ENCODE measurements at places on chromosomes 12 and 14.

DNA sequence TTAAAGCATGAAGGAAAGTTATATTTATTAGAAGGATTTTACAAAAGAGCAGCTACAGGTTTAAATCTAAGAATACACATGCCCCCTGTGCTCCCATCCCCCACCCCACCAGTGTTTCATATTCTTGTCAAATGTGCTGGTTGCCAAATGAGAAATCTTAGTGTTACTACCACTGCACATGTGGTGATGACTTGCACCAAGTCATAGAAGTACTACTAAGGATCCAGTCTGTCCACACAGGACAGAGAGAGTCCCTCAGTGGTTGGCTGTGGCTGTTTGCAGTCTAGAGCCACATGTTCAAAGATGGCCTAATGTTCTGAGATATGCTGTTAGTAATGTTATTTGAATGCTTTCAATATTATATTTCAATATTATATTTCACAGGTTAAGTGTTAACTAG lies 268.8 kb downstream of the ADAMTS20 start:
- DNase-seq: no peak

GRCh38 chr12:16165506-16165905 lies 112.0 kb downstream of the SLC15A5 start:
- peak; percentile 57 for DNase-seq

- DNase-seq: no peak
Measured at GRCh38 chr12:75212072-75212471, 2.4 kb upstream of the KCNC2 start.

DNA sequence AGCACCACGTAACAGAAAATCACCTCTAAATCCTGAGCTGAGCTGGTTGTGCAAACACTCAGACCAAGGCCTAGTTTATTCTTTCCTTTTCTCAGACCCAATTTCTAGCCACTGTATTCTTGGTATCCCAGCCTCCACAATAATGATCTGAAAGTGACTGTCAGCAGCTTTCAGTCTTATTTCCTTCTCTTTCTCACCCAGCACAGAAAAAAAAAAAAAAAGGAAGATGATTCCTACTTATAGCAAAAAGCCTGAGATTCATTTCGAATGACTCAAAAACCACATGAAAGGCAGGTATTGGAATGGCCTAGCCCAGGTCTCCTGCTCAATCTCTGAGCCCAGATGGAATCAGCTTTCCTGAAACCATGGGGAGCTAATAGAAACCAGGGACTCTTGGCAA lies 298.6 kb upstream of the PPFIA2 start:
- DNase-seq: peak; percentile 95

- peak; percentile 83 for DNase-seq
Measured at GRCh38 chr14:68788996-68789820, 3.7 kb downstream of the ZFP36L1 start.

- no peak for DNase-seq
Measured at GRCh38 chr12:108517288-108518100, 2.4 kb downstream of the FICD start.

DNA sequence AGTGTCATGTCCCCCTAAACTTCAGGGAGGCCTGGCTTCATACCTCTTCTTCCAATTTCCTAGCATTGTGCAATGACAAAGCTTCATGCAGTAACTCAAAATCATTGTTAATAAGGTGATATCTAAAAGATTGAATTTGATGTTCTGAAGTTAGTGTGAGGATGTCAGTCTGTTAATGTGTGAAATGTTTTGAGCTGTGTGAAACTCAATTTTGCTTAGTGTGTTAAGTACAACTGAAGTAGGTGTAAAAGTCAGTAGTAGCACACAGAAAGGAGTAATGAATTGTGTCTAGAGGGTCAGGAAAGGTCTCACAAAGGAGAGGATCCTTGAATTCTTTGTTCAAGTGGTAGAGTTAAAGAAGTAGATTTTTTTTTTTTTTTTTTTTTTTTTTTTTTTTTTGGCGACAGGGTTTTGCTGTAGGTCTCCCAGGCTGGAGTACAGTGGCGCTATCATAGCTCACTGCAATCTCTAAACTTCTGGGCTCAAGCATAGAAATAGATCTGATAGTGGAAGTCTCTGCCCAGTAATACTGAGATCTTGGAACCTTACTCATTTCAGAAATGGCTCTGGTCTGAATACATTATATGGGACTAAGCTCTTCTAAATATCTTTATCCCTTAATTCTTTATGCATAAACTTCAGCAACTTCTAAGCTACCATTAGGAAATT lies 63.9 kb downstream of the FUT8 start:
- no peak for DNase-seq

DNA sequence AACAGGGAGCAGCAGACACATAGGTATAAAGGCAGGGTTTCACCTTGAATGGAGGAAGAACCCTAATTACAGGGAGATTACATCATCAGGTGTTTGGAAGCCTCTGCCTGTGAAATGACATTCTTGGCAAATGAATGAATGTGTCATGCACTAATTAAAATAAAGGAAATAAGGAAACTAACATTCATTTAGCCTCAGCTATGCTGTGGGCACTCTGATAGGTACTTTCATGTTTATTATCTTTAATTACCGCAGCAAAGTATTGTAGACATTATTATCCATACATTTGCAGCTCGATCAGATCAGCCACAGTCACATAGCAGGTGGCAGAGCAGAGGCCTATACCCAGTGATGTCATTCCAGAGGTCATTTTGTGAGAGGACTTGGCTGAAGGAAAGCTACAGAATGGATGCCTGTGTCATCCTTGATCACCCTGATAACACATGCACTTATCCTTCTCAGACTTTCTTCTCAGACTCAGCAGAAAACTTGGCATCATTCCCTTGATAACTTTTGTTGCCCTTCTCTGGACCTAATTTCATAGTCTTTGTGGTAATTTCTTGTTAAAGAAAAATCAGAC lies 18.4 kb downstream of the ZNF664 start:
- DNase-seq: peak; percentile 44

DNA sequence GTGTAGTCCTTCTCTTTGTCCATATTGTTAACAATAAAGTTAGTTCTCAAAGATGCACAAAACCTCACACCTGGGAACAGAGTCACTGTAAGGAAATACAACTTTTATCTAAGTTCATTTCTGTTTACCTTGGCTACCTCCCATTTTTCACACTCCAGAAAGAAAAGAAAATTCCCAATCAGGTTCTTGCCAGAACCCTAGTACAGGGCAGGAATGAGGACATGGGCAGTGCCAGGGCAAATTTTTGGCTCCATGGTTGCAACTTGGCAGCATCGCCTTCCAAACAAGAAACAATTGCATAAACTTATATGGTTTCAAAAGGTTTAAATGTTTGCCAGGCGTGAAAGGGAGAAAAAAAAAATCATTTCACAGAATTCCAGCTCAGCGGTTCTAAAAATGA lies 296.3 kb upstream of the PRKD1 start:
- DNase-seq: no peak

GRCh38 chr14:57847096-57847495 lies 18.8 kb downstream of the SLC35F4 start:
- no peak for DNase-seq

- DNase-seq: no peak
Measured at GRCh38 chr12:57342207-57342691, 88.6 kb downstream of the R3HDM2 start.

DNA sequence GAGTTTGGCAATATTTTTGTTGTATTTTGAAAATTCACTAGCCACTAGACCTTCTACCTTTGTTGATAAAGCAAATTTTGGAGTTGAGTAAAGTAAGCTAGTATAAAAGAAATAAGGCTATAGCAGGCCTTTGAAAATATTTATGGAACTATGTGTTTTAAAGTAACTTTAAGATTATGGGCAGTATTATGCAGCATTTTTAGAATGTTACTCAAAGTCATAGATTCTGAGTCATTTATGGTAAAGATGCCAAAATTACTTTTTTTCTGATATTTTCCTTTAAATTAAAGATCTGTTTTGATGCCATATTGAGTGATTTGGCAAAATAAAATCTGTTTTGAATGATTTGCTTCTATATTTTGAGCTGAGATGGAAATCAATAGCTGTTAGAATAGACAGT lies 57.2 kb downstream of the SYNE2 start:
- DNase-seq: no peak

DNA sequence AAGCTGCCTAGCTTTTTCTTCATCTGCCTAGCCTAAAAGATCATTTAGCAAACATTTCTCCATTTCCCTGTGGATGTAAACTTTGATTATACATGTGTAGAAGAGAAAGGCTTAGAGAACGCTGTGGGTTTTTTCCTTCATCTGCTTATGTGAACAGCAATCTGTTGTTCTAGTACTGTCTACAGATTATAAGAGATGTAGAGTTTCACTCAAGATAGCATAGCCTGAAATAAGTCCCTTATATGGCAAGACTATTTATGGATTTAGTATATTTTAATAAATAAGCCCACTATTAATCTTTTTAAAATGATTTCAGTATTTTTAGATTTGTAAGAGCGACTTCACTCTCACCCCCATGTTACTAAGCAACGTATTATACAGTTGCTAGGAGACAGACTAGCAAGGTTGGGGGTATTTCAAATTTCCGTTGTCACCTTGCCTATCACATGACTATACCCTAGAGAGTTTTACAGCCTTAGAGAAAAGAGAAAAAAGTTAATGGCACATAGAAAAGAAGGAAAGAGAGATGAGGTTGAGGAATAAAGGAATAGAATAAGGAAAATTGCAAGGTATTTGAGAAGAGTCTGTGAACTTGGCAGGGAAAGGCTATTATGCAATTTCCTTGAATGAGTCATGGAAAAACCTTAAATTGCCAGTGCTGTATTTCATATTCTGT lies 12.2 kb upstream of the TUBA1A start:
- peak; percentile 75 for DNase-seq

DNA sequence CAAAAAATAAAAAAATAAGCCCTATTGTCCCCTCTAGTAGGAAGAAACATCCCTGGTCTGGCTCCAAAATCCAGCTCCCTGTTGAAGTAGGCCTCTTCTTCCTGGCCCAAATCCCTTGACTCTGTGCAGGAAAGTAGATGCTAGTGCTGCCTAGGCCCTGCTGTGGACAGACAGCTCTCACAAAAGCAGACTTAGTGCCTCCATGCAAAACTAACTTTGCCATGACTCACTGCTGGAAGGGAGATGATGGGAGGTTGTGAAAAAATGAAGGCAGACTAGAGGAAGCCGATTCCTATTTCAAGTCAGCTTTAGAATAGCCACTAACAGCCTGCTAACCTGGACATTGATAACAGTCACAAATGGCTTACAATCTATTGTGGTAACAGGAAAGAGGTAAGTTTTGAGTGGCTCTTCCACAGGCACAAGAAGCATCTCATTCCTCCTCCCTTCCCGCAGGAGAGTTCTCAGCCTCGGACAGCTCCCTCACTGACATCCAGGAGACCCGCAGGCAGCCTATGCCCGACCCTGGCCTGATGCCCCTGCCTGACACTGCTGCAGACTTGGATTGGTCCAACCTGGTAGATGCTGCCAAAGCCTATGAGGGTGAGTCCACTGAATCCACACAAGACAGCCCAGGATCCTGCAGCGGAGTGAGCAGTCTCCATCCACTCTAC lies 198.9 kb upstream of the RGS6 start:
- DNase-seq: peak; percentile 26

DNA sequence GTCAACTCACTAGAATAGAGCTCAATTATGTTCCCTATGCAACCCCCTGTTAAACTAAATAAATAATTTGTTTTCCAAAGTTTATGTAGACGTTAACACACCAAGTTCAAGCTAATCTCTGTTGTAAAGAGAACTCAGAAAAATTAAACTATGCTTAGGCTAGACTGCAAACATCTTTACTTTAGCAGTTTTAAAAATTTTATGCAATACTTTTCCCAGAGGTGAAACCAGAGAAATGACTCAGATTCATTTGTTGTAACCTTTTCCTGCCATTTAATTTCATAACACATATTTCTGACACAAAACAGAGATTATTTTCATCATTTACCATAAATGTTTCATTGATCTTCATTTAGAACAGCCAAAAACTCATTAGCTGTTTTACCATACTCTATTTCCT lies 27.4 kb downstream of the ABCC9 start:
- DNase-seq: no peak

DNA sequence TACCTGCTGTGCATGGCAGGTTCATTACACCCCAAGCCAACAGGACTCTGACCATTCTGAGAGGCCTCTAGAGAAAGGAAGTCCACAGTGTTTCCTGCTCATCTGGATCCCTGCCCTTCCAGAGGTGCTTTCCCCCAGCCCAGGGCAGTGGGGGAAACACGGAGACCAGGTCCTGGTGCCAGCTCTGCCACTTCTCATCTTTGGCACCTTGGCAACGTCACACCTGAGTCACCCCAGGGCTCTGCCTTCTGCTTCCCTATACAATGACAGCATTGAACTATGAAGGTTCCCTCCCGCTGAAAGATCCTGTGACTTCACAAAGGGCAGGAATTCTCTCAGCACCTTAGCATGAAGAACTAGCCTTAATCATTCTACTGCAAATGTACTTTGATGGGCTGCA lies 74.9 kb downstream of the ANO2 start:
- DNase-seq: peak; percentile 19

GRCh38 chr12:75913502-75914351 lies 117.8 kb downstream of the PHLDA1 start:
- no peak for DNase-seq

- DNase-seq: peak; percentile 65
Measured at GRCh38 chr12:2795291-2796186, 769 bp downstream of the FKBP4 start.

DNA sequence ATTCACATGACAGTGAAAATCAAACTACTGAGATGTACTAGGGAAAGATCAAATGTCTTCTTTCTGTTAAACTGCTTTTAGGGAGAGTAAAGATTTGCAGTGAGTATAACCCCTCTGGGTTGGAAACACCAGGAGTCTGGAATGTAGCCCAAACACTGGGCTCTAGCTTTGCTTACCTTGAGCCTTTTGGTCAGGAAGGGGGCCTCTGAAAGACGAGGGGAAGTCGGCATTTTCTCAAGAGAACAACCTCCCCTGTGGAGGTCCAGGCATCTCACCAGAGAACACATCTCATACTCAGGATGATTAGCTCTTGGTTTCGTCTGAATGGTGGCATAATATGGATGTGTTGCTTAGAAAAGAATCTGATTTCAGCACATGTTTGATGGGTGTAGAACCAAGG lies 169.0 kb downstream of the ZFP36L1 start:
- no peak for DNase-seq

- DNase-seq: no peak
Measured at GRCh38 chr12:98741556-98742265, 96.6 kb downstream of the APAF1 start.

- DNase-seq: peak; percentile 63
Measured at GRCh38 chr12:105226219-105226618, 9.8 kb downstream of the APPL2 start.

GRCh38 chr12:1499351-1499750 lies 95.0 kb downstream of the FBXL14 start:
- DNase-seq: peak; percentile 37

- no peak for DNase-seq
Measured at GRCh38 chr12:107469011-107469410, 216.6 kb upstream of the PWP1 start.

GRCh38 chr12:14395074-14395778 lies 29.7 kb downstream of the ATF7IP start:
- DNase-seq: no peak

GRCh38 chr14:20680843-20681347 lies 3.5 kb upstream of the RNASE4 start:
- no peak for DNase-seq

DNA sequence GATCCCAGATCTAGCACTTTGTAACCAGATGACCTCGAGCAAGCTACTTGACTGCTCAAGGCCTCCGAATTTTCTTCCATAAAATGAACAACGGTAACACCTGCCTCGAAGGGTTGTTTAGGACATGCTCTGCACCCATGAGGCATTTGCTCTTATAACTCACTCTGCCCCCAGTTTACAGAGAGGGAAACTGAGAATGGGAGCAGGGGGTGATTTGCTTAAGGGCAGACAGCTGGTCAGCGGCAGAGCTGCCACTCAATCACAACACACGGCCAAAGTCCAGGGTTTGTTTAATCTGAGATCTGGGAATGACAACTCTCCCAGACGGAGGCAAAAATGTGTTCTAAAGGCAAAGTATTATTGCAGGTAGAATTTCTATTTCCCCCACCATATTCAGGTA lies 156.3 kb downstream of the RIMBP2 start:
- no peak for DNase-seq

All from kidney tubule cell (primary cell).